ENCODE measurements at places on chromosomes 16 and 17. TPM values are rescaled to one million over a fixed set of nuclear protein-coding genes. Genes with fewer than 3 reads are reported as not detected.

- DNase-seq = no peak
Measured at GRCh38 chr17:49486012-49486641, 9.0 kb upstream of the NGFR start.

GRCh38 chr17:57490111-57490845 lies 234.0 kb downstream of the MSI2 start:
- no peak for DNase-seq

DNA sequence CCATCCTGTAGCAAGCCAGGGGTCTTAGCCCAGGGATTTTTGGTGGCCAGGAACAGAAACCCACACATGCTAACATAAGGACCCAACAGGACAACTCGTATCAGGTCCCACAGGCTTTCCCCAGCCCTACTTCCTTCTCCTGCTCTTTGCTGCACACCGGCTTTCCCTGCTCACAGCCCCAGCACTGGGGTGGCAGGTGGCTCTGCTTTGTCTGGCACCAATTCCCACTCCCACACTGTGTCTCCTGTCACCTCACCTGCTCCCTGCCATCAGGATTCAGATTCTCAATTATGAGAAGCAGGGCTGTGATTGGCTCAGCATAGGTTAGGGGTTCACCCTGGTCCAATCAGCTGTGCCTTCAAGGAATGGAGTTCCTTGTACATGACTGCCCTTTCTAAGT lies 94.1 kb downstream of the TMEM132E start:
- no peak for DNase-seq

The OR1F1 gene
- total RNA-seq = not detected

GRCh38 chr16:14606102-14606501 lies 24.0 kb downstream of the PARN start:
- no peak for DNase-seq

DNA sequence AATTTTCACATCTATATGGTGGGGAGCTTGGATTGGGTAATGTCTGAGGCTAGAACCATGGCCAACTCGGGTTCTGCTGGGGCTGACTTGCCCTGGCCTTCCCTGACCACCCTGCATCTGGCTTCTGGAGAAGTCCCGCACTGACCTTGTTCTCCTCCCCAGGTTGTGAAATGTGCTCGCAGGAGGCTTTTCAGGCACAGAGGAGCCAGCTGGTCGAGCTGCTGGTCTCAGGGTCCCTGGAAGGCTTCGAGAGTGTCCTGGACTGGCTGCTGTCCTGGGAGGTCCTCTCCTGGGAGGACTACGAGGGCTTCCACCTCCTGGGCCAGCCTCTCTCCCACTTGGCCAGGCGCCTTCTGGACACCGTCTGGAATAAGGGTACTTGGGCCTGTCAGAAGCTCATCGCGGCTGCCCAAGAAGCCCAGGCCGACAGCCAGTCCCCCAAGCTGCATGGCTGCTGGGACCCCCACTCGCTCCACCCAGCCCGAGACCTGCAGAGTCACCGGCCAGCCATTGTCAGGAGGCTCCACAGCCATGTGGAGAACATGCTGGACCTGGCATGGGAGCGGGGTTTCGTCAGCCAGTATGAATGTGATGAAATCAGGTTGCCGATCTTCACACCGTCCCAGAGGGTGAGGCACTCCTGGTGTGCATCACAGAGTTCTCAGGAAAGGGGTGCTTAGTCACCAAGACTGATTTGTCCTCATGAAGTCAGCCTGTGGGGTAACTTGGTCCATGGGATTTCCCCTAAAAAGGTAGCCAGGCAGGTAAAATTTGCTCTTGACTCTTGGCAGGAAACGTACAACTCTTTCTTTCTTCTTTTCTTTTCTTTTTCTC lies 6.1 kb downstream of the NOD2 start:
- no peak for DNase-seq

DNA sequence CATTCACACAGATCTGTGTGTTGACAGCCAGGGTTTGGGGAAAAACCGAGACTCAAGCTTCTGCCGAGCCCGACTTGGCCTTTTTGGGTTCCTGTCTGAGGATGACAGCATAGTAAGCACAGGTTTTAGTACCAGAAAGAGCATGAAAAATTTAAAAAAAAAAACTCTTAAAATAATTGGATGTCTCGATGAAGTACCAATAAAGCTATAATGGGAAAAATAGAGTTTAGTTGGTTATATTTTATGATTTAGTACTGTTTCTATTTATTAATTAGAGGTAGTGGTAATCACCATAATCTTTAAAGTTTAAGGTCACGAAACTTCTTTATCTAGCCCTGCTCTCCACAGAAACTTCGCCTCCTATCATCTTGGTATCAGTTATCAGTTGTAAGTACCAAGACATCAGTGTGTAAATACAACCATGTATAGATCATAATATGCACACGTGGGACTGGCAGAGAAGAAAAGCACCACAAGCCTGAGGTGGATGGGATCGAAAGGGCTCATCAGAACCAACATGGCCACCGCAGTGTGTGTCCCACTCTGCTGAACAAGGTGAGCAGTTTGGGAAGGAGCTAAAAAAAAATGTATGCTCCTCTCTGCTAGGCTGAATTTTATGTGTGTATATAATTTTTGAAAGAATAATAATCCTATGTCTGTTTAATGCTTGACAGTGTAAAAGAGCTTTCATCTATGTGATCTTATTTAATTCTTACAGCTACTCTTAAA lies 14.4 kb upstream of the EEF2K start:
- DNase-seq = peak; percentile 53

GRCh38 chr17:142102-142661 lies 4.8 kb downstream of the SCGB1C2 start:
- peak; percentile 40 for DNase-seq

DNA sequence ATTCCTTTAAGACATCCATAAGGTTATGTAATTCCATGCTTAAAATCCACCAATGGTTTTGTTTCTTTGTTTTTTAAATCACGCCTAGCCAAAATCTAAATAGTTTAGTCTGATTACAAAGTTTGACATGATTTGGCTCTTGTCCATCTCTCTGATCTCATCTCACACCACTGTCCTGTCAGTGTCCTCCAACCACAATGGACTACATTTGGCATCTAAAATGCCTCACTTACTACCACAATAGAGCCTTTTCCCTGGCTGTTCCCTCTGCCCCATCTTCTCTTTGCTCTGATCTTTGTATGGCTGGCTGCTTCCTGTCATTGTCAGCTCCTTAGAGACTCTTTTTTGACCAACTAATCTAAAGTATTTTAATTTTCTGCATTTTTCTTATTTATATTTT lies 157.2 kb downstream of the MYO1D start:
- DNase-seq = no peak

GRCh38 chr16:3988824-3989223 lies 108.3 kb upstream of the CREBBP start:
- DNase-seq = no peak

GRCh38 chr16:68370581-68371275 lies 59.9 kb downstream of the PRMT7 start:
- DNase-seq = peak; percentile 44

DNA sequence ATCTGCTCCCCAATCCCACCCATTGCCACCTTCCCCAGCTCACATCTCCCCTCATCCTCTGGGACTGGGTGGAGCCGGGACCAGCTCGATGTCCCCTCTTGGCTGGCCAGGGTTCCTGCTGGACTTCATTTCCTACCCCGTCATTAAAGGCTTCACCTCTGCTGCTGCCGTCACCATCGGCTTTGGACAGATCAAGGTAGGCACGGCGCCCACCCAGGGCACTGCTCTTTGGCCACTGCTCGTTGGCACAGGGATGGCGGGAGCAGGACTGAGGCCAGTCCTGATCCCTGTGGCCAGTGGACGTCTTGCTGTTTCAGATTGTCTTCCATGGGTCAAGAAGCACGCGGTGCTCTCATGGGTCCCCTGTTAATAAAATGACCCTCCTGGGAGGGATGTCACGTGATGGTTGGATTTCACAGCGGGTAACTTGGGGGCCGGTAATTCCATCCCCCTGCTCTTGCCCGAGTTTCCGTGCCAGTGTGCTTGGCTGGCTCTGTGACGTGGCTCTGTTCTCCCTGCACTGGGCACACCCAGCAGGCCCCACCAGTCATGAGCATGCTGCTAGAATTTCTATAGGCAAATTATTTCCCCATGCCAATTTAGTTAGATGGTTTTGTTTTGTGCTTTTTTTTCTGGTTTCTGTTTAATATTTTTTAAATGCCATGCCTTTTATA lies 3.1 kb downstream of the SLC26A11 start:
- DNase-seq = no peak

DNA sequence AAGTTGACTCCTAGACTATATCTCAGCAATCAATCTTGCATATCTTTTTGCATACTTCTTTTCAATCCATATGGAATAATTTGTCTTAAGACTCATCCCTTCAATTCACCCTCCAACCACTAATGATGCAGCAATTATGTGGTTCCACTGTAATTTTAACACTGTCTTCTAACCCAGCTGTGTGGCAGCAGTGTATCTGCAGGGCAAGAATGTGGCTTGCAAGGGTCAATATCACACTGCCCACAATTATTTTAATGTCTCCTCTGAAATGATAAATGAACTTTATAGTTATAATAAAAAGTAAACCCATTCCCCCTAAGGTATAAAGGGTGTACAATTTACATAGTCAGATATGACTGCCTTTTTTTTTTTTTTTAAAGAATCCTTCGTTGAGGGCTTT lies 48.6 kb downstream of the FTO start:
- no peak for DNase-seq

GRCh38 chr16:48262631-48263030 lies 15.3 kb upstream of the ABCC11 start:
- DNase-seq = no peak

GRCh38 chr16:53915452-53916160 lies 211.7 kb downstream of the FTO start:
- no peak for DNase-seq

The CBLN1 gene
- 0.26 TPM for total RNA-seq

The APOH gene
- 0.89 TPM for total RNA-seq

DNA sequence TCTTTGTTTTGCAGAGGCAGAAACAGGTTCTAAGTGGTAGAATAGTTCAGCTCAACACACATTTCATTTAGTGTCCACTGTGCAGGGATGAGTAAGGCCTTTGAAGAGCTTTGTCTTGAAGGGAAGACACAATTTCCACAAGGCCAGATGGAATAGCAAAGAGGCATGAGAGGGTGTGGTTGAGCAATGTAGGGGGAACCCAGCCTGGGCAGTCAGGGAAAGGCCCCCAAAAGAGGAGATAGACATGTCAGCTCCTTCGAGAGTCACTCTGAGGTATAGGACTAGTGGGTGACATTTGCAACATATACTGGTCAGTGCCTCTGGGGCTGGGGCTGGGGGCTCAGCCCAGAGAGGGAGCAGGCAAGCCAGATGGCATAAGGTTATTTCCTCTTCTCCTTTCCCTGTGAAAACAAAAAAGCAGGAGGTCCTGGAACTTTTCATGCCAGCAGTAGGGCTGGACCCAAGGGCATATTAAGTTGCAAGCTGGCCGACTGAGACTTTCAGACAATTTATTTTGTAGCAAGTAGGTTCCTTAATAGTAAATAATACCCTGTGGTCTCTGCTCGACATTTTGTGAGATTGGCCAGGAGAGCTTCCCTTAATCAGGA lies 7.1 kb downstream of the ALKBH5 start:
- DNase-seq = no peak

The PPM1D gene
- total RNA-seq = 10.0 TPM

GRCh38 chr16:21943571-21943970 lies 9.6 kb upstream of the UQCRC2 start:
- DNase-seq = no peak

The CHST5 gene
- 0.26 TPM for total RNA-seq

GRCh38 chr17:50169121-50169764 lies 3.4 kb downstream of the SGCA start:
- no peak for DNase-seq

GRCh38 chr17:8382880-8383142 lies 182 bp downstream of the RPL26 start:
- no peak for DNase-seq

DNA sequence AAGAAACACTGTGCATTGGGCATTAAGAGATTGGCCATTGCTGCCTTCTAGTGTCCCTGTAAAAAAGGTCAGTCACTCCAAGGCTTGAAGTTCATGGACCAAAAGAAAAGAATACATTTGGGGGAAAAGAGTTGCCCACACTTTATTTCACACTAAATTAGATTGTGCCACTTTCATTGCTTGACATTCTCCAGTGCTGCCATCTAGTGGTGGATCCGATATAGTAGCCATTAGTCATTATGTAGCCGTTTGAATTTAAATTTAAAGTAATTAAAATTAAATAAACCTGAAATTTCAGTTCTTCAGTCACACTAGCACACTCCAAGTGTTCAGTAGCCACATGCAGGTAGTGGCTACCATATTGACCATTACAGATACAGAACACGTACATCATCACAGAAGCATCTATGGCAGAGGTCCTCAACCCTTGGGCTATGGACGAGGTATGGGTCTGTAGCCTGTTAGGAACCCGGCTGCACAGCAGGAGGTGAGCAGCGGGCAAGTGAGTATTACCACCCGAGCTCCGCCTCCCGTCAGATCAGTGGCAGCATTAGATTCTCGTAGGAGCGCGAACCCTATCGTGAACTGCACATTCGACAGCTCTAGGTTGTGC lies 21.9 kb upstream of the CDH5 start:
- no peak for DNase-seq

GRCh38 chr17:50470426-50470825 lies 1.7 kb upstream of the CHAD start:
- no peak for DNase-seq

The KRTAP9-4 gene
- not detected for total RNA-seq

- no peak for DNase-seq
Measured at GRCh38 chr17:73013816-73014663, 78.4 kb downstream of the SLC39A11 start.

- DNase-seq = no peak
Measured at GRCh38 chr17:1047879-1048470, 51.0 kb downstream of the TIMM22 start.

The HOXB6 gene
- 111 TPM for total RNA-seq

The ASPA gene
- total RNA-seq = 15.3 TPM

- no peak for DNase-seq
Measured at GRCh38 chr16:79042886-79043285, 557.7 kb downstream of the MAF start.

DNA sequence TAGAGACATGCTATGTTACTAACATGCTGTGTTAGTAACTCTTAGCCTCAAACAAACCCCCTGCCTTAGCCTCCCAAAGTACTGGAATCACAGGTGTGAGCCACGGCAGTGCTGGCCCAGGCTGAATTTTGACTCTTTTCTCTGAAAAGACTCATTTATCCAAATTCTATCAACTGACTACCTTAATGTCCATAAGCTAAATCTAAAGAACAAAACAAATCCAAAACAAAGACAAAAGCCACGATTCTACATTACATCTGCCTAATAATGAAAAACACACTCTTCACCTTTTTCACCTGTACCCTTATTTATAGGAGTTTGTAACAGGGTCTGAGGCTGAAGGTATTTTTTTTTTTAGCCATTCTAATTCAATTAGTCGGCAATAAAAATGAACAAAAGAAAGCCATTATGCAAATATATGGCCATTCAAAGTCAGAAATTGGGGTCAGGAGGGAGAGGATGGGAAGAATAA lies 432.5 kb downstream of the RBFOX1 start:
- DNase-seq = no peak

DNA sequence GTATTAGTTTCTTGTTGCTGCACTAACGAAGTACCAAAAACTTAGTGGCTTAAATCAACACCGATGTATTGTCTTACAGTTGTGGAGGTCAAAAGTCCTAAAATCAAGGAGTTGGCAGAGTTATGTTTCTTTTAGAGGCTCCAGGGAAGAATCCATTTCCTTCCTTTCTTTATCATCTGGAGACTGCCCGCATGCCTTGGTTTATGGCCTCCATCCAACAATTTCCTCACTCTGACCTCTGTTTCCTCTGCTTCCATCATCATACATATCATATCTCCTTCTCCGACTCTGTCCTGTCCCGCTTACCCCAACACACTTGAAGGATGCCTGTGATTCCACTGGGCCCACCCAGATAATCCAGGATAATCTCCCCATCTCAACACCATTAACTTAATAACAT lies 627.8 kb downstream of the KCNJ2 start:
- DNase-seq = no peak

All from ureter (tissue), 1 donor.